ENCODE measurements at places on chromosomes 1 and 21.

DNA sequence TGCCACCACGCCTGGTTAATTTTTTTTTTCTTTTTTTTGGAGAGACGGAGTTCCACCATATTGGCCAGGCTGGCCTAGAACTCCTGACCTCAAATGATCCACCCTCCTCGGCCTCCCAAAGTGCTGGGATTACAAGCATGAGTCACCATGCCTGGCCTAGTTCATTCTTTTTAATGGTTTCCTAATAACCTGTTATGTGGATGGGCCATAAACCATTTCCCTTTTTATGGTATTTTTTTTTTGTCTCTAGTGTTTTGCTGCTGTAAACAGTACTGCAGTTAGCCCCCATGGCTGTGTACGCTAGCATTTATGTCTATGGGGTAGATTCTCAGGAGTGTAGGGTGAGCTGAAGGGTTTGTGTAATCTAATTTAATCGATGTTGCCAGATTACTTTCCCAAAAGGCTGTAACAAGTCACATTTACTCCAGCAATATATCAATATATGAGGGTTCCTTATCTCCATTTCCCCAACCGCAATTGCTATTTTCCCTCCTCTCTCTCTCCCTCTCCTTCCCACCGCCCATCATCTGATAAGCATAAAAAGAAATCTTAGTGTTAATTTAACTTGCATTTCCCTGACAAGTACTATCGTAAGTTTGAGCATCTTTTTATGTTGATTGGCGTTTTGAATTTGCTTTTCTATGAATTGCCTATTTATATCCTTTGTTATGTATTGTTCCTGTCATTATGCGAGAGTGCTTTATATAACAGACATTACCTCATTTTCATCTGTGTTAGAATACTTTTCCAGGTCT is 28.7 kb downstream of the RCSD1 start:
- no peak overlapping the region for H3K4me3 ChIP-seq
- H3K27me3 ChIP-seq: no peaks in the 10 kb centered on the region
- no peak overlapping the region for H3K27ac ChIP-seq
- DNase-seq: no peak
- H3K36me3 ChIP-seq: no peaks in the 10 kb centered on the region

GRCh38 chr1:36248250-36248894 is 24.1 kb downstream of the THRAP3 start:
- DNase-seq: no peak
- peak overlapping the region; percentile 81 for H3K27ac ChIP-seq
- H3K27me3 ChIP-seq: no peaks in the 10 kb centered on the region
- H3K36me3 ChIP-seq: peaks cover 12% of the 10 kb centered on the region

- no peaks in the 10 kb centered on the region for H3K36me3 ChIP-seq
- H3K27me3 ChIP-seq: no peaks in the 10 kb centered on the region
- peaks cover 7% of the 10 kb centered on the region for H3K4me1 ChIP-seq
- no peak for DNase-seq
These were observed 135.1 kb upstream of the PTGFR start for GRCh38 chr1:78355656-78356055.

DNA sequence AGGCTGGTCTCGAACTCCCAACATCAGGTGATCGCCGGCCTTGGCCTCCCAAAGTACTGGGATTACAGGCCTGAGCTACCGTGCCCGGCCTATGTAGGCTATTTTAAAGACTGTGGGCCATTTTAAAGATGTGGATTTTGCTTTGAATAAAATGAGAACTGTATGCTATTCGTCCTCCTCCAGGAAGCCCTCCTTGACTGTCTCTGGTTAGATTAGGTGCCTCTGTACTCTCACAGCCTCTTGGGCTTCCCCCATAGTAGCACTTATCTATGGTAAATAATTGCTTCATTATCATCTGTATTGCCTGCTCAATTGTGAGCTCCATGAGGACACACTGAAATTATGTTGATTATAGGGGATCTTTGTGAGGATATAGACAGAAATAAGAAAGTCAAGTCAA is 20.5 kb upstream of the ERI3 start:
- H3K27me3 ChIP-seq: no peaks in the 10 kb centered on the region
- no peaks in the 10 kb centered on the region for H3K4me1 ChIP-seq
- no peak for DNase-seq
- H3K27ac ChIP-seq: no peak overlapping the region
